Endothelial cell of umbilical vein (primary cell): ENCODE measurements at places on chromosomes 1 and 21. TPM values are rescaled to one million over a fixed set of nuclear protein-coding genes. Genes with fewer than 3 reads are reported as not detected.

DNA sequence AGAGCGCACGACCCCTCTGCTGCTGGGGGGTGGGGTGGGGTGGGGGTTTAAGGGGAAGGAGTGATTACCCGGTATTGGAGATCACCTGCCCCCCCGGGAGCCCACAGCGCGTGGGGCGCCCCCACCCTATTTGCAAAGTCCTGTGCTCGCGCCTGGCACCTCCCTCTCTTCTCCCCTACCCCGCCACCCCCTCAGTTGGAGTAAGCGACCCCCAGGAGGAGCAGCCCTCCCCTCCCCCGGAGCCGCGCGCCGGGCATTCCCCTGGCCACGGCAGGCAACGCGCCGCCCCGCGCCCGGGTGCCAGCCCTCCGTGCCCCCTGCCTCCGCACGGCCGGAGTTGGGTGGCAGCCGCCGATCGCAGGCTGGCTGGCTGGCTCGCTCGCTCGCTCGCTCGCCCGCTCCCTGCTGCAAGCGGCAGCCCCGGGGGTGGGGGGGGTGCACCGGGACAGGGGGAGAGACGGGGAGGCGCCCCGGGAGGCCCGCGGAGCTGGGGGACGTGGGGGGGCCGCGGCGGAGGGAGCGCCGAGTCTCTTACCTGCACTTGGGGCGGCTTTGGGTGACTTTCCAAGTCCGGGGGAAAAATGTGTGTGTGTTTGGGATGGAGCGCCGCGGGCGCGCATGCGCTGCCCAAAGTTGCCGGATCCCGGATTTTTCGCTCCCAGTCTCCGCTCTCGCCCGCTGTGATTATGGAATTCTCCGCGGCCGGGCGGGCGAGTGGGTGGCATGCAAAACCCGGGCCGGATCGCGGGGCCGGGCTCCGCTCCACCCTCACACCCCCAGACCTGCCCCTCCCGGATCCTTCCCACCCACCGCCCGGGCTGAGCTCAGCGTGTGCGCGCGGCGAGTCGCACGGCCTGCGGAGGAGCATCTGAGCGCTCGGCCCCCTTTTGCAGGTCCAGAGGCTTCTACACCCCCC is at the start of gene CASZ1:
TSS of gene CASZ1 (minus strand) at position 618 of the 916 bp plus-strand sequence. CDS start 102,757 bp downstream, outside the sequence.
- peaks cover 58% of the 10 kb centered on the region for H3K27me3 ChIP-seq
- no peak within 1 kb of the TSS for H3K27ac ChIP-seq
- peak; percentile 83 for DNase-seq

- H3K27me3 ChIP-seq, result peaks cover 3% of the 10 kb centered on the region
- no peak overlapping the region for H3K27ac ChIP-seq
- DNase-seq, result peak; percentile 26
- H3K4me3 ChIP-seq, result peak overlapping the region; percentile 72
These were observed 1.1 kb downstream of the THEM4 start for GRCh38 chr1:151908228-151908691.

DNA sequence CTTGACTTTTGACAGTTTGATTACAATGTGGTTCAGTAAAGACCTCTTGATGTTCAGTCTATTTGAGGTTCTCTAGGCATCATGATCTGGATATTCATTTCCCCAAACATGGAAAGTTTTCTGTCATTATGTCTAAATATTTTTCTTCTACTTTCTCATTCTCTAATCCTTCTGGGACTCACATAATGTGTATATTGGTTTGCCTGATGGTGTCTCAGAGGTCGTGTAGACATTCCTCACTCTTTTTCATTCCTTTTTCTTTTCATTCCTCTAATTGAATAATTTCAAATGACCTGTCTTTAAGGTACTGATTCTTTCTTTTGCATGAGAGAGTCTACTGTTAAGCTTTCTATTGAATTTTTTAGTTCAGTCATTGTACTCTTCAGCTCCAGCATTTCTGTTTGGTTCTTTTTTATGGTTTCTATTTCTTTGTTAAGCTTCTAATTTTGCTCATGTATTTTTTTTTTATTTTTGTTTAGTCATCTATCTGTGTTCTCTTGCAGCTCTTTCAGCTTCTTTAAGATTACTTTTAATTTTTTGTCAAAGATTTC is 158.4 kb downstream of the GDAP2 start:
- H3K27me3 ChIP-seq, result no peaks in the 10 kb centered on the region
- DNase-seq, result no peak
- H3K4me1 ChIP-seq, result no peaks in the 10 kb centered on the region

- no peaks in the 10 kb centered on the region for H3K36me3 ChIP-seq
- no peaks in the 10 kb centered on the region for H3K4me1 ChIP-seq
- DNase-seq, result no peak
- H3K27me3 ChIP-seq, result peaks cover 45% of the 10 kb centered on the region
- no peak overlapping the region for H3K4me3 ChIP-seq
- no peak overlapping the region for H3K27ac ChIP-seq
These were observed 38.9 kb downstream of the MCOLN2 start for GRCh38 chr1:84957966-84958365.

DNA sequence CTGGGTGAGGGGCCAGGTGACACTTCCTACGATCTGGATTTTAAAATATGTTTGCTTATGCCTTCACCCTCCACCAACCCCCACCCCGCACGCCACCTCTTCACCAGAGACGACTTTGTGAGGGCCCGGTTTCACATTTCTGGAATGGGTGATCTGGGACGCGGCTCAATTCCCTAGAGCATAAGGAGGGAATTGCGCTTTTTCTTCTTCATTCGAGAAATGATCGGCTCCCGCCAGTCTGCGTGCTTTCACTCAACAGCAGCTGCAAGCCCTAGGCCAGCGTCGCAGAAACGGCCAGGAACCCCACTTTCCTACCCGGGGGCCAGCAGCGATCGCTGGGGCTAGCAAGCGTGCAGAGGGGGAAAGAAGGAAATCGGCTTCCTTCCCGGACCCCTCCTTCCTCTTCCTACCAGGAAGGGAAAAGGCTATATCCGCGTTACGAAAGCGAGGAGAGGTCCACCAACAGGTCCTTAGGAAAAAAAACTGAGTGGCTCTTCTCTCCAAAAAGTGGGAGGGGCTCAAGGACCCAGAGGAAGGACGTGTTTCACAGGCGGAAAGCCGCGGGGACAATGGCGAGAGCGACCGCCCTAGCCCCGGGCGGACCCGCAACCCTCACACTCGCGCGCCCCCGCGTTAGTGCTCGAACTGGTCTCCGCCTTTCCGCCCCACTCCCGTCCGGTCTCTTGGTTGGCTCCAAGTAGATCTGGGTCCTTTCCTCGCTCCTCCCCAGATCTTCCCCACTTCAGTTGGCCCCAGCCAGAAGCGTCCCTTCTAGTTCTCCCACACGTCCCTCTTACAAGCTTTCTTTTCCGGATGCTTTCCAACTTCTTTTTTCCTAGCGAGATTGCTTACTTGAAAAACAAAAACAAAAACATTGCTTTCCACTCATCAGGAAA is 1.1 kb upstream of the ADAMTS1 start:
- peak; percentile 59 for DNase-seq
- H3K36me3 ChIP-seq, result no peaks in the 10 kb centered on the region
- peaks cover 36% of the 10 kb centered on the region for H3K4me1 ChIP-seq
- peak overlapping the region; percentile 78 for H3K4me3 ChIP-seq
- H3K27ac ChIP-seq, result peak overlapping the region; percentile 59

- no peak overlapping the region for H3K4me3 ChIP-seq
- no peaks in the 10 kb centered on the region for H3K36me3 ChIP-seq
- no peak for DNase-seq
- no peak overlapping the region for H3K27ac ChIP-seq
- no peaks in the 10 kb centered on the region for H3K27me3 ChIP-seq
These were observed 602.5 kb downstream of the PTPRU start for GRCh38 chr1:29838738-29839320.

GRCh38 chr1:109864930-109865612 is 45.6 kb upstream of the CSF1 start:
- H3K27me3 ChIP-seq, result peaks cover 8% of the 10 kb centered on the region
- DNase-seq, result no peak
- no peaks in the 10 kb centered on the region for H3K4me1 ChIP-seq
- H3K27ac ChIP-seq, result no peak overlapping the region
- H3K4me3 ChIP-seq, result no peak overlapping the region

GRCh38 chr1:175918364-175918801 is 175.0 kb upstream of the TNR start:
- H3K4me3 ChIP-seq, result no peak overlapping the region
- no peak overlapping the region for H3K27ac ChIP-seq
- no peaks in the 10 kb centered on the region for H3K36me3 ChIP-seq
- H3K27me3 ChIP-seq, result no peaks in the 10 kb centered on the region
- H3K4me1 ChIP-seq, result no peaks in the 10 kb centered on the region

DNA sequence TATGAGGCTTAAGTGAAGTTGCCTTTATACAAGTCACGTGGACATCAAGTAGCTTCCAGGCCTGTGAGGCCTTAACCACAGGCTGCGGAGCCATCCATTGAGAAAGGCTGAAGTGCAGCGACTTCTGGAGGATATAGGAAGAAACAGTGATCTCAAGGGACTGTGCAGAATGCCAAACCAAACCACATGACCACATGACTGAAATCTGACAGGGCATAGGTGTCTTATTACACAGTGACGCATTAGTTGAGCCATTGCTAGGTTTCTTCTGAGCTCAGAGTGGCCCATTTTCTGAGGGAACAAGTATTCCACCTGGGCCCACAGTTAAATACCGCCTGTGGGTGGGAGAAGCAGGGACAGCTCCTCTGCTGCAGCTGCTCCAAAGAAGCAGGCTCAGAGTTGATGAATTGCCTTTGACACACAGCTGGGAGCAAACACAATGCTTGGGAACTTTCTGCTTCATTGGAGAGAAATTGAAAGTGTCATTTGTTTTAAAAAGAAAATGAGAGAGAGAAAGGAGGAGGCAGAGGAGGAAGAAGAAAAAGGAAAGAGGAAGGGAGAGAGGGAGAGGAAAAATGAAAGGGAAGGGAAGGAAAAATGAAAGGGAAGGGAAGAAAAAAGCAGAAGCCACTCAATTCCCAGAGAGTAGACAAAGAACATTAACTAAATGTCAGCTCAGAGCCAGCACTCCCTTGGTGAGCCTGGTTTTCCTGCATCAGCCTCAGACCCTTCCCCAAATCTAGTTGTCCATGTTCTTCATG is 94.4 kb downstream of the COLGALT2 start:
- H3K4me3 ChIP-seq, result no peak overlapping the region
- H3K36me3 ChIP-seq, result no peaks in the 10 kb centered on the region
- peaks cover 5% of the 10 kb centered on the region for H3K27me3 ChIP-seq
- H3K27ac ChIP-seq, result no peak overlapping the region
- no peaks in the 10 kb centered on the region for H3K4me1 ChIP-seq
- DNase-seq, result no peak

DNA sequence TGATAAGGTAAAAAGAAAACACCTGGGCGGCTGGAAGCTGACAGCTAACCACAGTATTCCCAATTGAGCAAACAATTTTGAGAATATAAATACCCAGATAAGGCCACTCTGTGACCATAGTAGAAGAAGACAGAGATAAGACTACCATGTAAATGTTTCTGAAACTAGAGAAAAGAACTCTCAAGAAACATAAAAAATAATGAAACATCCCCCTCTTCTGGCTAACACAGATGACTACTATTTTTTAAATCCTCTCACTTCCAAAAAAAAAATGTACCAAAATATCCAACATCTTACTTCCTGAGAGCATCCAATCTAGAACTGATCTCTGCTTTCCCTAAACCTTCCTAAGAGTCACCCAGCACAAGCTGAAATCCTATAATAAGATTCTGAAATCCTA is 125.9 kb downstream of the HFM1 start:
- no peak overlapping the region for H3K4me3 ChIP-seq
- peak; percentile 16 for DNase-seq
- H3K27ac ChIP-seq, result no peak overlapping the region
- no peaks in the 10 kb centered on the region for H3K36me3 ChIP-seq
- peaks cover 4% of the 10 kb centered on the region for H3K4me1 ChIP-seq
- peaks cover 7% of the 10 kb centered on the region for H3K27me3 ChIP-seq

- no peak overlapping the region for H3K4me3 ChIP-seq
- H3K4me1 ChIP-seq, result no peaks in the 10 kb centered on the region
- H3K27ac ChIP-seq, result no peak overlapping the region
- H3K27me3 ChIP-seq, result no peaks in the 10 kb centered on the region
- no peak for DNase-seq
These were observed 711.2 kb downstream of the KCNT2 start for GRCh38 chr1:195897076-195897475.

DNA sequence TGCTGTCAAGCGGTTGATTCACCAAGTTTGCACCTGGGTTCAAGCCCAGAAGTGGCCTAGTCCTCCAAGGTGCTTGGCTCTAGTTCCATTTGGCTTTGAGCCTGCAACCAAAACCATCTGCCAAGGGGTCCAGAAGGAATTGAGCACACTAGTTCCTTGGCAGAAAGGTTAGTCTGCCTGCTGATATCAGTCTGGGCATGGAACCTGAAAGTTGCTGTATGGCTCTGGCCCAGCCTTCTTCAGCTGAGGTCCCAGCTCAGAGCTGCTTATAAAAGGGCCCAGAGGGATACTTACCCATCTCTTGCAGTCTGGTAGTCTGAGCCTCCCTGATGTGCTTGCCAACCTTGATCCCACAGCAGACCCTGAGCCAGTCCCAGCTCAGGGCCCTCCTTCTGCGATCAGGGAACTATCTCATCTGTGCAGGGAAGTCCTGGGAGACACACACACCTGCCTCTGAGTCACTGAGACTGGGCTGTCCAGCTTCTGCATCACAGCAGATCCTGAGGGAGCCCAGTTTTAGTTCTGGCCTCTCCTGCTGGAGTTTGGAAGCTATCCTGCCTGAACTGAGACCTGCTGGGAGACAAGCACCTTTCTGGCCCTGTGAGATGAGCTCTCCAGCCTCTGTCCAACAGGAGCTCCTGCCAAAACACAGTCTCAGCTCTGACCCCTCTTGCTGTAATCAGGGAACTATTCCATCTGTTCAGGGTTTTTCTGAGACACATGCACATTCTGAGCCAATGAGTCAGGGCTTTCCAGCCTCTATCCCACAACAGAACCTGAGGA is 75.8 kb downstream of the CTH start:
- no peaks in the 10 kb centered on the region for H3K27me3 ChIP-seq
- H3K4me1 ChIP-seq, result no peaks in the 10 kb centered on the region
- no peak overlapping the region for H3K27ac ChIP-seq
- H3K4me3 ChIP-seq, result no peak overlapping the region

The TCHHL1 gene
- total RNA-seq, result not detected in 2 replicates

The SPRR1B gene
- total RNA-seq, result not detected in 2 replicates

The UTS2 gene
- not detected in 2 replicates for total RNA-seq

The LMOD1 gene
- 0.12 and 0.33 TPM in 2 replicates for total RNA-seq

The IGFN1 gene
- not detected in 2 replicates for total RNA-seq

The PLEKHM2 gene
- total RNA-seq, result 67.5 and 71.5 TPM in 2 replicates
